ENCODE measurements at places on chromosomes 2 and 18. TPM values are rescaled to one million over a fixed set of nuclear protein-coding genes. Genes with fewer than 3 reads are reported as not detected.

GRCh38 chr2:216739035-216739434 is 43.7 kb upstream of the IGFBP5 start:
- DNase-seq, result no peak

DNA sequence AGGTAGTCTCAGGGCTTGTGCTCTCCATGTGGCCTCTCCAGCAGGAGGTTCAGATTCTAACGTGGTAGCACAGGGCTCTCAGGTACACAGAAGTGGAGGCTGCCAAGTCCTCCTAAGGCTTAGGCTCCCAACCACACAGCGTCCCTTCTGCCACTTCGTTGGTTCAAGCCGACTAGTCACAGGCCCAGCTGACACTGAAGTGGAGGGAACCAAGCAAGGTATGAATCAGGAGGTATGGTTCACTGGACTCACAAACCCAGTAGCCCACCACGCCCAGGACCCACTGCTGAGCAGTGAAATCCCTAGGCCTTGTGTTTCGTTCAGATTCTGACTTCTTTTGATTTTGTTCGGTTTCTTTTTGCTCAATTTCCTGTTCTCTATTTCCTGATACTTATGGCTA is 46.0 kb upstream of the SEC11C start:
- no peak for DNase-seq

DNA sequence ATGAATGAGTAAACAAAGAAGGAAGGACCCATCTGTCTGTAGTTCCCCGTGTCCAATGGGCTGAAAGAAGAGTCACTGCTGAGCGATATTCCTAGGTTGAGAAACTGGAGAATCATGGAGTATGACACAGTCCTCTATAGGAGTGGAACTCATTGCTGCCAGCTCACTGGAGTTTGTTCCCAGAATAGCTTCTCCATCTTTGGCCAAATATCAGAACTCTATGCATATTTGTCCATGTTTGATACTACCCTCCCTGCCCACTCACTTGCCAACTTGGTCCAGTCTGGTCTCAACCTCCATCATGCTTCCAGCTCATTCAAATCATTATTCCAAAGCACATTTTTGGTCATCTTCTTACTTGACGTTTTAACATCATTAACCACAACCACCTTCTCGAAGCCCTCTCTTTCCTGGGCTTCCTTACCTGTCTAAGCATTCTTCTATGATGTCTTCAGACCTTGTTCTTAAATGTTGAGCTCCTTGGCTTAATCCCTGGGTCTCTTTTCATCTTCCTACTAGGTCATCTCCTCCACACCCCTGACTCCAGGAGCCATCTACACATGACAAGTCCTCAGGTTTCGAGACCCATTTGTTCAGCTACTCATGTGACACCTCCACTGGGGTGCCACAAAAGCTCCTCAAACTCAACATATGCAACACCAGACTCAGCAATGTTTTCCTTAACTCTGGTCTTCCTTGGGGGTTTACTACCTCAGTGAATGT is 221.6 kb downstream of the MYCN start:
- no peak for DNase-seq

- no peak for DNase-seq
Measured at GRCh38 chr2:196783431-196784094, 15.9 kb downstream of the GTF3C3 start.

GRCh38 chr2:188600536-188601210 is 309.0 kb downstream of the GULP1 start:
- no peak for DNase-seq

- no peak for DNase-seq
Measured at GRCh38 chr18:69387186-69387585, 13.5 kb upstream of the DOK6 start.

GRCh38 chr2:208983486-208983885 is 440.4 kb upstream of the MAP2 start:
- DNase-seq, result no peak

GRCh38 chr2:217412277-217412676 is 552.4 kb upstream of the TNP1 start:
- DNase-seq, result no peak

DNA sequence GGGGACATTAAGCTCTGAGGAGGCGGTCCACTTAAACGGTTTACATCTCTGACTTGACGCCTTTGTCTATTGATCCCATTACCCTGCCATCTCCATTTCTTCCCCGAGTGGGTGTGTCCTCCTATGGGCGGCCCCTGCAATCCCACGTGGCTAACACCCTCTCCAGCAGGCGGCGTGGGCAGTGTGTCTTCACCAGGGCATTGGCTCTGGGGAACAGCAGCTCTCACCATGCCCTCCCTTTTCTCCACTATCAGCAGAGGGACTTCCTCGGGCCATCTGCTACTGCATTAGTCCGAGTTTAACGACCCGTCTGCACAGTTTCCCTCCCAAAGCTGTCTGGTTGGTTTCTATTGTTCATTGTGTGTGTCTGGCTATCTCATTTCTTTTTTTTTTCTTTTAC is 511.9 kb upstream of the NRP2 start:
- DNase-seq, result no peak

DNA sequence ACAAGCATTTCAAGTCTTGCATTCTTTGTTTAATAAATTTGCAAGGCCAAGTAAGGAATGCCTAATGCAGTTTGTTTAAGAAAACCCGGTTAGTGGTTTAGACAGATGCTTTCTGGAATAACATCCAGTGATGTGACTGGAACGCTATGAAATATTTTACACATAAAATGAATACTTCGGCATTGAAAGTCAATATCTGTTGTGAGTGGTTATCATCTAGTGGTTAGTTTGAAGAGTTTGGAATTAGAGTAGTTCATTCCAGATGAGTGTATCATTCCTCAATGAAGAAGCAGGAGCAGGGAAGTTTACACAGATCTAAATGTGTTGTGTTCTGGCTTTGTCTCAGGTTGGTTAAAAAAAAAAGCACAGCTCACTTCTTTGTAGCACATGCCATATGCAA is 608.0 kb upstream of the PIK3C3 start:
- DNase-seq, result no peak

GRCh38 chr2:150485114-150485870 is 2.2 kb downstream of the RND3 start:
- peak; percentile 88 for DNase-seq

DNA sequence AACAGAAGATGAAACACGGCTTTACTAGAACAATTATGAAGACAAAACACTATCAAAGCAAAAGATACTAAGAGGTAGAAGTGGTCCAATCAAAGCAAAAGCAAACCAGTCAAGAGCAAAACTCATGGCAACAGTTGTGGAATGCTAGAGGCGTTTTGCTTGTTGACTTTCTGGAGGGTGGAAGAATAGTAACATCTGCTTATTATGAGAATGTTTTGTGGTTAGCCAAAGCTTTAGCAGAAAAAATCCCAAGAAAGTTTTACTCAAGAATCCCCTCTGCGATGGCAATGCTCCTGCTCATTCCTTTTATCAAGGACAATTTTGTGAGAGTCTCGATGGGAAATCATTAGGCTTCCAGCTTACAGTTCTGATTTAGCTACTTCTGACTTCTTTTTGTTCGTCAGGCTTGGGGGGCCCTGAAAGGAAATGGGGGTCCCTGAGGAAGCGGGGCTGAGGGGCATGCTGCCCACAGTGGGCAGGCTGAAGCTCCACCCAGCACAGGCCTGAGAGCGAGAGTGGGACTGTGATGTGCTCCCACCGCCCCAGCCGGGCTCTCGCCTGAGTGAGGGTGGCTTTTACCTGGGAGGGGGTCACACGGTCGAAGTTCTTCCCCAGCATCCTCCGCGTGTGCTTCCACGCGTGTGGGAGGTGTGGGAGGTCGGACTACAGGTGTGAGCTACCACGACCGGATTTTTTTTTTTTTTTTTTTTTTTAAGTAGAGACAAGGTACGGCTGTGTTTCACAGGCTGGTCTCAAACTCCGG is 49.0 kb upstream of the MC4R start:
- DNase-seq, result no peak

- no peak for DNase-seq
Measured at GRCh38 chr18:69866212-69866611, 81.5 kb downstream of the CD226 start.

DNA sequence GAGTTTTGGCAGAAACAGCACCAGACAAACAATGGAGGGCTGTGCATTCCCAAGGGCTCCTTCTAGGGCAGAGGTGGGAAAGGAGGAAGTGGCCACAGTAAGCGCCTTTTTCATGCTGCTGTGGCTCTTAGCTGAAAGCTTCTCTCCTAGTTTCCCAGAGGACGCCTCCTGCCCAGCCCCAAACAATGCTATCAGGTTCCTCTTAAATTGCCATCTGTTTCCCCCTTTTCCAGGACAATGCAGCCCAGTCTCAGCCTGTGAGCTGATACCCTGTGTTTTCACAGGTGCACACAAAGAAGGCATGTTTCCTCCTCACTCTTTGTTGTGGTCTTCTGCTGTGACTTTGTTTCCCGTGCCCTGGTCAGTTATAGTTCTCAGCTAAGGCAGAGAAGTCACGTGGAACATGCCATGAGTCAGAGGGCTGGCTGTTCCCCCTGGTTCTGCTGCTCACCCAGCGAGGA is 5.4 kb upstream of the FAM124B start:
- DNase-seq, result no peak

DNA sequence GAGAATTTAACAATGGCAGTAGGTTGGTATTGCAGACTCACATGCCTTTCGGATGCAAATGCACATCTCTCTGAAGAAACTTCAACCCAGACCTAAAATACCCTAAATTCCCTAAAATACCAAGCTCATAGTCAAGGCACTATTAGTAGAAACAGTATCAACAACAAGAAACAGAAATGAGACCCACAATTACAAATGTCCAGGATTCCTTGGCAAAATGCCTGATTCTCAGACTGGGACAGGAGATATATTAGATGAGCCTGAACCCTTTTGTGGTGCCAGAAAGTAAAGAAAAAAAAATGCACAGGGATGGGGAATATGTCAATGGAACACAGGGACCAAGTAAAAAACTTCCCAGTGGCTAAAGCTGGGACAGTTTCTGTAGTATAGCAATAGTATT is 77.2 kb downstream of the NAT8 start:
- no peak for DNase-seq

- no peak for DNase-seq
Measured at GRCh38 chr2:184685999-184686841, 87.9 kb downstream of the ZNF804A start.

GRCh38 chr2:176536439-176537133 is 267.3 kb downstream of the MTX2 start:
- DNase-seq, result no peak

GRCh38 chr18:24987303-24988252 is 364.4 kb downstream of the ZNF521 start:
- peak; percentile 68 for DNase-seq

DNA sequence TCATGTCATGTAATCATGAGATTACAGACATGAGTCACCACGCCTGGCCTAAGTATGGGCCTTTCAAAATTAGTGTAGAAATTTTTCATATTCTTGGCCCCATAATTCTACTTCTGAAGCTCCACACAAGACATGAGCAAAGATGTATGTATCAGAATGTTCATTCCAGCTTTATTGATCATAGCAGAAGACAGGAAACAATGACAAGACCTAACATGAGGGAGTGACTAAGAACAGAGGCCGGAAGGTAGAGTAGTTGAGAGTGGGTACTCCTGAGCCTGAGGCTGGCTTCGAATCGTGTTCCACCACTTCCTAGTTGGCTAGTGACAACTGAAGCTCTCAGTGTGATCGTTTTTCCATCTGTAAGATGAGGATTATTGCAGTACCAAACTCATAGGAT is 89.3 kb downstream of the ARMC9 start:
- no peak for DNase-seq

DNA sequence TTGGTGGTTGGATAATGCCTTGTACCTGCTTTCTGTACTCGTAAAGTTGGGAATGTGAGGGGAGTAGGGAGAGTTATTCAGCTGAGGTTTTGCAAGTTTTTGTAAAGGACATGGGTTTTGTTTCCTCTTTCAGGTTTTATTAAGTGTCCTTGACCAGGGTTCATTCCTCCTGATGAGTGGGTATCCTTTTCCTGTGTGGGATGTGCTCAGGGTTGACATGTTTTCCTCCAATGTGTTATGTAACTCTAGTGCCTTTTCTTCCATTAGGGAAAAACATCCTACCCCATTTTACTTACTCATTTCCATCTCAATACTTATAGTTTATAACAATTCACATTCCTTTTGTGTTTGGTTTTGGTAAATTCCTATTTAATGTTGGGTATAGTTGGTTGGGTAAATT is 48.4 kb downstream of the OTX1 start:
- no peak for DNase-seq

DNA sequence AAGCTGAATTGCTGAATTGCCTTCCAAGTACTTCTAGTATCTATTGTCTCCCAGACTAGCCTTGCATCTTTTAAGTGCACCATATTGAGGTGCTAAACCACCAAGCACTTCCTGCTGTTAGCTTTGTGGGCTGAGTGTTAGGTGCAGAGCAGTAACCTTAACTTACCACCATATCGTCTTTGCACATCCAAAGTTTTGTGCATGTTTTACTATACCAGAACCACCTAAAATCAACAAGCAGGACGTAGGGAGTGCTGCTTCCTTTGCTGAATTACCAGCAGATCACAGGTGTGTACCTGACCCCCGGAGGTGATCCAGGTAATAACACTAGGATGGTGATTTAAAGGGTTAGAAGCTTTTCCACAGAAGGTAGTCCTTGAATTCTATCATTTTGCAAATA is 359.9 kb upstream of the HNRNPA3 start:
- no peak for DNase-seq

GRCh38 chr2:46097714-46098480 is 199.3 kb upstream of the EPAS1 start:
- peak; percentile 54 for DNase-seq

GRCh38 chr2:5057891-5058351 is 634.3 kb upstream of the SOX11 start:
- no peak for DNase-seq

GRCh38 chr2:157986761-157987160 is 110.6 kb upstream of the ACVR1 start:
- DNase-seq, result no peak

GRCh38 chr2:230734247-230735175 is 21.9 kb downstream of the CAB39 start:
- no peak for DNase-seq

- no peak for DNase-seq
Measured at GRCh38 chr2:136211701-136212100, 93.8 kb upstream of the CXCR4 start.

DNA sequence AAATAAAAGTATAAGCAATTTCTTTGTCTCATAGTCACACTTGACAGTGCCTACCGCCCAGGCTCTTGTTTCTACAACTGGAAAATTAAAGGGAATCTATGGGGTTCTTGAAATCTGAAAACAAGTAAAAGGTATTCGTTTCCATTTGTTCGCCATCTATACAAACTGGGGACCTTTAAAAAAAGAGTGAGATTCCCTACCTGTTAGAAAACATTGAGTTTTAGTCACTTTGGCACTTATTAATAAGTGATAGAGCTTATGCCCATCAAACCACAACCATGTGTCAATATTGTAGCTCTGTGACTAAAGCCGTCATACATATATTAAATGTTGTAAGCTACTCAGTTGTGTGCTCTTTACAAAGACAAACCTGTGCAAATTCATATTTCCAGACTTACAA is 13.2 kb downstream of the FN1 start:
- DNase-seq, result no peak

MYCN gene
- total RNA-seq, result 0.24 TPM

MAP4K3 gene
- 37.8 TPM for total RNA-seq

USP14 gene
- 47.8 TPM for total RNA-seq

PLGLB1 gene
- total RNA-seq, result 2.7 TPM

KIDINS220 gene
- total RNA-seq, result 48.4 TPM

FBXO36 gene
- total RNA-seq, result 0.65 TPM

ATP9B gene
- total RNA-seq, result 13.7 TPM

NMUR1 gene
- total RNA-seq, result 0.22 TPM

CCDC74A gene
- 0.35 TPM for total RNA-seq

MROH2A gene
- not detected for total RNA-seq

CCDC85A gene
- total RNA-seq, result 4.3 TPM

Data from Right ventricle myocardium superior (tissue), 1 donor.